Stimulated activated CD4-positive, alpha-beta T cell treated with anti-CD3 and anti-CD28 coated beads, Interleukin-2, amount 100 ng/mL, for 4 hours (primary cell): ENCODE measurements at places on chromosomes 11 and 22.

GRCh38 chr22:41885116-41885515 lies 29.8 kb downstream of the SHISA8 start:
- DNase-seq = no peak

DNA sequence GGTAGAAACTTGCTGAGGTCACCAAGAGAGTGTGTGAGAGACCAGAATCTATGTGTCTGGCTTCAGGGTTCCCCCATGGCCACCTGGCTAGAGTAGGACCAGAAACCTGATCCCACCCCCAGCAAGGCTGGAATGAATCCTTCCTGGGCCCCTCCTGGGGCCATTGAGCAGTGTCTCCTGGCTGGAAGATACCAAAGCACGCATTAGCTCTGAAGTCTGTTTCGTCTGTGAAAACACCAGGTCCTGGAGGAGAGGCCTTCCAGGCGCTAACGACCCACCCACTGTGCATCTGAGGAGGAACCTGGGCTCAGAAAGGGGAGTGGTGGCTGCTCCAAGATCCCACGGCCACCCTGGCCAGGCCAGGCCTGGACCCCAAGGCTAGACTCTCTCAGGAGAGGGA lies 15.5 kb upstream of the TSKU start:
- DNase-seq = no peak

DNA sequence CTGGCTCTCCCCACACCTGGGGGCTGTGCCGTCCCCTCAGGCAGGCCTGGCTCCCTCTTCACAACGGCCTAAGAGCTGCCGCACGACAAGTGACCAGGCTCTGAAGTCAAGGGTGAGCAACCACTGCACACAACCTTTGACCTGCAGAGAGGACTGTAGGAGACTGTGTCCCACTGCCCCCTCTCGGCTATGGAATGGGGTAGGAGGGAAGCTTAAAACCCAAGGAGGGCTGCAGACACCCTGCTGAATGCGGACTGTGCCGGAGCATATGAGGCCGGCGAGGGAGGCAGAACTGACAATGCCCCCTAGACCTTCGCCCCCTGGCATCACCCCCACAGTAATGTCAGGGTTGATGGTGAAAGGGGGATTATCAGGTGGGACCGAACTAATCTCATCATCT lies 311.9 kb downstream of the CTTN start:
- DNase-seq = no peak

DNA sequence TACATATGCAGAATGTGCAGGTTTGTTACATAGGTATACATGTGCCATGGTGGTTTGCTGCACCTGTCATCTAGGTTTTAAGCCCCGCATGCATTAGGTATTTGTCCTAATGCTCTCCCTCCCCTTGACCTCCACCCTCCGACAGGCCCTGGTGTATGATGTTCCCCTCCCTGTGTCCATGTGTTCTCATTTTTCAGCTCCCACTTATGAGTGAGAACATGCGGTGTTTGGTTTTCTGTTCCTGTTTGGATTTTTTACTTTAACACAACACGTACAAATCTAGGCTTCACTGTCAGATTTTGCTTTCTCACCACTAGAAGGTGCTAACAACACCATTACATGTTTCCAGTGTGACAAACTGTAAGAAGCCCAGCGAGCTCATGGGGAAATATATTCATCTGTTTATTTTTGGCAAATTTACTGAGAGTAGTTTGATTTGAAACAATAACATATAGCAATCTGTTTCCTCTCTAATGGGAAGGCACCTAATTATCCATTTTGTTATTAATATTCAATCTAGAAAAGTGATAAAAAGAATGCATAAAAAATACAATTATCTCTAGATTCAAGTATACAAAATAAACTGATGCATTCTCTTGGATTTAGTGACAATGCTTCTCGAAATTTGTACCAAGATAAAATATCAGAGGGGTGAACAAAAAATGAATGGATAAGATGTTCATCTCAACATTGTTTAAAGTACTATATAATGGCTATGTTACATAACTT lies 23.2 kb upstream of the BIRC3 start:
- no peak for DNase-seq

DNA sequence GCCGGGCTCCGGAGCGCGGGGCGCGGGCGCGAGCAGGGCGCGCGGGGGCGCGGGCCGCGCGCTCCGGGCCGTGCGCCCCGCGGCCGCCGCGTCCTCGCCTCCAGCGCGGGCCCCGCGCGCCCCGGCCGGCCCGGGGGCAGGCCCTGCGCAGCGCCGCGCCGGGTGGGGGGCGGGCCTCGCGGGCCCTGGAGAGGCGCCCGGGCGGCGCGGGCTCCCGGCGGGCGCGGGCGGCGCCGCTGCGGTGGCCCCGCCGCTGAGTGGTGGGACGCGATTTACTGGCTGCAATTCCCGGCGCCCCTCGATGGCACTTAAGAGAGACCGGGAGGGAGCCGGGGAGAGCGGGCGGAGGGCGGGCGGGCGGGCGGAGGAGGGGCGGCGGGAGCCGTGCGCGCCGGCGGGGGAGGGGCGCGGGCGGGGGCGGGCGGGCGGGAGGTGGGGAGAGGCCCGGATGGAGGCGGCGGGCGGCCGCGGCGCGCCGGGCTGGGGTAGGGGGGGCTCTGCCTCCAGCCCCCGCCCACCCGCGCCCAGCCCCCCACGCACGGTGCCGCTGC lies 73.2 kb upstream of the TCF20 start:
- DNase-seq = peak; percentile 34

- DNase-seq = no peak
These were observed 86.1 kb downstream of the ME3 start for GRCh38 chr11:86586307-86586706.

DNA sequence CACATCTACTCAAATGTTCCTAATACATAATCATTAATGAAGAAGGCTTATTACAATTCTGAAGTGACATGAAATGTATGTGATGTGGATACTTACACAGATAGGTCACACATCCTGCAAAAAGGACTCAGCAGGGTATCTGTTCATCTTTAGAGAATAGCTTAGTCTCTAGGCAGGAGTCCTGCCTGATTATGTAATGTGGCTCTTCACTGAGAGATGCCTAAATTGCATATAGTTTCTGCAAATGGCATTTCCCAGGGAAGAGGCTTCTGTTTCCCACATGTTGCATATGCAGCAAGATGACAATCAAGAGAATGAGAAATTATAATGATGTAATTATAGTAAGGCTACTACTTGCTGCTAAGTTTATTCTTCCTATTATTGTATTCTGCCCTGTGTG lies 58.8 kb upstream of the SLC36A4 start:
- DNase-seq = no peak

- DNase-seq = no peak
These were observed 72.5 kb downstream of the PACS1 start for GRCh38 chr11:66142370-66143263.

DNA sequence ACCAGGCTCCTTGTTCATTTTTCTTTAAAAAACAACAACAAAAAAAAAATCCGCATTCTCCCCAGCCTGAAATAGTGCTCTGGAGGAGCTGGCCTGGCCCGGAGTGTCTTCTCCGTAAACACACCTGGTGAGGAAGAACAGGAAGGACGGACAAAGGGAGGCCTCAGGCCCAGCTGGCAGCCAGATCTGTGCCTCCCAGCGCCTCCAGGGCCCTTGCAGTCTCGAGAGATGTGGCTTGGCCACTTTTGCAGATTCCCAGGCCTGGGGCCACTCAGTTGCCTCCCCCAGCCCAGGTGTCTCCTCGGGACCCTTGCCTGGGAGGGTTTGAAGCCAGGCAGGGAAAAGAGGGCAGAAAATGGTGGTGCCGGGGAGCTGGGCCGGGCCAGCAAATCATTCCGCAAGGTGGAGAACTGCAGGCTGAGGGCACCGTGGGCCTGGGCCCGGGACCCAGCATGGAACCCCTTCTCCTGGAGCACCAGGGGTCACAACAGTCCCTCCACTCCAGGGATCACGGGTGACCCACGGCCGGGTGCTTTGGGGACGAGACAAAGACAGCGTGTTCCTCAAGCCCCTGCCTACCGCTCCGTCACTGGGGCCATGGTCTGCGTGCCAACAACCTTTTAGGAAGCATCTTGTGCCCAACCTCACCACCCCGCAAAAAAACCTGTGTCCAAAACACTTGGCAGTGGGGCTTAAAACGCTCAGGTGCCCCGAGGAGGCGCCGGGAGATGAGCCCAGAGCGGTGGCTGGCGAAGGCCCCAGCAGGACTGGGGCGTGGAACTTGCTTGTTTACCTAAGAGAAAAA lies 67.1 kb upstream of the WNT7B start:
- DNase-seq = no peak

DNA sequence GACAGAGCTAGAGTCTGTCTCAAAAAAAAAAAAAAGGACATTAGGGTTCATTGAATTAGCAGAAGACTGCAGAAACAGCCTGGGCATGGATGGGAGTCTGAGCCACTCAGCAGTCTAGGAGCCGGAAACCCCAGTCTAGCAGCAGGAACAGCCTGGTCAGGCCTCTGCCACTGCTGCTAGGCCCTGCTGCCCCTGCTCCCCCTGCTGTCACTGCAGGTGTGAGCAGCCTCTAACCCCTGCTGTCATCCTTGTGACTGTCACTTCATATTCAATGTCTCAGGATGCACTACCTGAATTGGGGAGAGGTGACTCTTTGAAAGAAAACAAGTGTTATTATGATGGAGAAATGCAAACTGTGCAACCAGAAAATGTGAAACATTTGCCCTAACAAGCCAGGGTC lies 7.0 kb upstream of the DDX17 start:
- peak; percentile 32 for DNase-seq

DNA sequence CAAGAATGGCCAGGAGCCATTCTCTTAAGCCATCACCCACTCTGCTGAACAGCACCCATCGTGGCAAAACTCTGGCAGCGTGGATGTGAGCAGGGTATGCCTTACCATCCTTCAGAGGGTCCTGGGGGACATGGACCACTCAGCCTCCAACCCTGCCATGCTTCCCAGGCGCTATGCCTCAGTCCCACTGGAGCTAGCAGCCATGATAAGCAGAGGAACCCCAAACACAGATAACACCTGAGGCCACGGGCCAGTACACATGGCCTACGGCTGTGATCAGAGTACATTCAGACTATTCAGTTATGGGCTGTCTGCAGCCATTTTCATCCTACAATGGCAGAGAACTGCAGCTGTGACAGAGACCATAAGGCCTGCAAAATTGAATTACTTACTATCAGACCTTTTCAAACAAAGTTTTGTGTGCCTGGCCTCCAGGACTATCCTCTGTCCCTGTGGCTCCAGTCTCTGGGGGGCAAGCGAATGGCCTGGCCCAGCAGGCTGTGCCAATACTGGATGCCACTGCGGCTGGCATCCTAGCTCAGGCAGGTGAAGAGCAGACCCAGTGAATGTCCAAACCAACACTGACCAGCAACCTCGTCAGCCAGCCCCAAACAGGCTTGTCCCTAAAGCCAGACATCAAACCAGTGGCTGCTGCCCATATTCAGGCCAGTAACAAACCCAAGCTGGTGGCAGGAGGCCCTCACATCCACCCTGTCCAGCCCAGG lies 6.9 kb downstream of the ARVCF start:
- DNase-seq = no peak

DNA sequence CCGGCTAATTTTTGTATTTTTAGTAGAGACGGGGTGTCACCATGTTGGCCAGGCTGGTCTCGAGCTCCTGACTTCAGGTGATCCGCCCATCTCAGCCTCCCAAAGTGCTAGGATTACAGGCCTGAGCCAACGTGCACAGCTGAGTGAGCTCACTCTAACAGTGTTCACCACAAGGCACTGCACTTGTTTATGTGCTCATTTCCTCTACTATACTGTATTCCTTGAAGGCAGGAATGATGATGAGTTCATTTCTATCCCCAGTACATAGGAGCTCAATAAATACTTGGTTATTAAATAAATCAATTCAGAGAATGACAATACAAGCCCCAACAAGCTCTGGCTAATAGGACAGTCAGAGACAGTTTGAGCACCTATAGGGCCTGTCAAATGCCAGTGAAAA lies 29.1 kb downstream of the ALG8 start:
- DNase-seq = no peak

- no peak for DNase-seq
These were observed 4.2 kb downstream of the MYRF start for GRCh38 chr11:61756452-61757212.

DNA sequence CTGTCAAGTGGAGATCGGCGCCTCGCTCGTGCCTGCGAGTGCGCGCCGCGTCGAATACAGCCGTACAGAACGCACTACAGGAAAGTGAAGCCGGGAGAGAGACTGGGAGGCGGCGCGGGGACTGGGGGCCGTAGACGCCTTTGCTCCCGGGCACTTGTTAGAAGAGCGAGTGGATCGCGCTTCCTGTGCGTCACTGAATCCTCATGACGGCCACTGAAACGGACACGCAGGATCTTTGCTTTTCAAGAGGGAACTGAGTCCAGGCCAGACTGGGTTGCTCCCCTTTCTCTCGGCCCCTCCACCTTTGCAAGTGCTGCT lies 314 bp downstream of the RIC8A start:
- no peak for DNase-seq

GRCh38 chr11:113896156-113896879 lies 8.3 kb upstream of the HTR3B start:
- DNase-seq = no peak
